Foreskin melanocyte (primary cell): ENCODE measurements at places on chromosomes 2 and 18.

GRCh38 chr18:66558773-66559172, 45.1 kb downstream of the CDH19 start:
- DNase-seq, result peak; percentile 88

- DNase-seq, result peak; percentile 25
These were observed 604 bp downstream of the RALBP1 start for GRCh38 chr18:9475643-9476591.

- no peak for DNase-seq
These were observed 58.7 kb downstream of the STPG4 start for GRCh38 chr2:47096451-47096850.

GRCh38 chr2:135208016-135208415, 155.9 kb downstream of the RAB3GAP1 start:
- DNase-seq, result no peak
